ENCODE measurements at places on chromosomes 5 and 9.

- no peak for DNase-seq
These were observed 2.5 kb upstream of the CDK9 start for GRCh38 chr9:127783111-127784008.

GRCh38 chr9:87556821-87557220 is 59.2 kb downstream of the DAPK1 start:
- no peak for DNase-seq

- DNase-seq = no peak
These were observed 177.1 kb downstream of the DMAC1 start for GRCh38 chr9:7622481-7622880.

- no peak for DNase-seq
These were observed 1.1 kb downstream of the MVB12B start for GRCh38 chr9:126327714-126328185.

DNA sequence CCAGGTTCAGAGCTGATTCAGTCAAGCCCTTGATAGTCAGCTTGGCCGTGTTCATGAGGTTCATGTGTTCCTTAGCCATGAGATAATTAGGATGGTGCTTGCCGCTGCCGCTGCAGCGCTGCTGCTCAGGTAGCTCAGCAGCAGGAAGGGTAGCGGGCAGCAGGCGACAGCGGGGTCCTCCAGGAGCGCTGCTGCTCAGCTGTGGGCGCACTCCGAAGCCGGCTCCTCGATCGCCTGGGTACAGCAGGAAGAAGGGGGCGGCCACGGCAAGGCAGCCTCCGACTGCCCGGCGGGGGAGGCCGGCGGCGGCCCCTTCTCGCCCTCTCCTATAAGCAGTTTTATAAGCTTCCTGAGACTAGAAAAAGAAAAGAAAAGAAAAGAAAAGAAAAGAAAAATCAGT is 1253.6 kb downstream of the EFNA5 start:
- no peak for DNase-seq

All from IMR-90 (cell line).